ENCODE measurements at places on chromosomes 11 and 22.

DNA sequence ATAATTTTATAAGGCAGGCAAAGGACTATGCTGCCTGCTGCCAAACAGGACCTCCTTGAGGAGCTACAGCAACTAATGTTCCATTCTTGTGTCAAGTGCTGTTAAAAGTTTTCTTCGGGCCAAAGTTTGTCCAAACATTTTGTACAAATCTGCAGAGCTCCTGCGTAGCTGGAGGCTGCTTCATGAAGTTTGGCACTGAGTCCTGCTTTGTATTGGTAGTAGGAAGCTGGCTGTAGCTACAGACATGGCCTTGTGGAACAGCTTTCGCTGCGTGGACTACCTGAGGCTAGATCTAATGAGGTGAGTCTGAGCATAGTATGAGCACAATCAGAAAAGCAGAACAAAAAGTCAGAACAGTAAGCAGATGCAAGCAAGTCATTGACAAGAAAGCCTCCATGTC lies 528.1 kb downstream of the DLG2 start:
- DNase-seq: no peak

- DNase-seq: no peak
Measured at GRCh38 chr11:33704240-33705002, 3.8 kb upstream of the C11orf91 start.

DNA sequence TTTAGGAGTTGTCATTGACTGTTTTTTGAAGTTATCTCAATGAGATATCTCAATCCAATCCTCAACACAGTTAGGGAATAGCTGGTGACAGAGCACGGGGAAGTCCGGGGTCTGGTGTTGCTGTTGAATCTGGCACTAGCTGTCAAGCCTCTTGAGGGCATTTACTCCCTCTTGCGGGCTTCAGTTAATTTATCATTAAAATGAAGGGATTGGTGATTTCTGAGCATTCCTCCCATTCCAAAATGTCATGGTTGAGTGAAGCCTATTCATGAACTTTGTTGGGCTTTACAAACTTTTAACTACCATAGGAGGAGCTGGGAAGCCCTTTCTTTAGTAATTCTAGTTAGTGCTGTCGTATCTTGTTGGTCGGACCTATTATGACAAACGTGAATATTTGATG lies 40.2 kb downstream of the UVRAG start:
- peak; percentile 33 for DNase-seq

GRCh38 chr22:49692499-49693225 lies 135.0 kb downstream of the BRD1 start:
- no peak for DNase-seq

DNA sequence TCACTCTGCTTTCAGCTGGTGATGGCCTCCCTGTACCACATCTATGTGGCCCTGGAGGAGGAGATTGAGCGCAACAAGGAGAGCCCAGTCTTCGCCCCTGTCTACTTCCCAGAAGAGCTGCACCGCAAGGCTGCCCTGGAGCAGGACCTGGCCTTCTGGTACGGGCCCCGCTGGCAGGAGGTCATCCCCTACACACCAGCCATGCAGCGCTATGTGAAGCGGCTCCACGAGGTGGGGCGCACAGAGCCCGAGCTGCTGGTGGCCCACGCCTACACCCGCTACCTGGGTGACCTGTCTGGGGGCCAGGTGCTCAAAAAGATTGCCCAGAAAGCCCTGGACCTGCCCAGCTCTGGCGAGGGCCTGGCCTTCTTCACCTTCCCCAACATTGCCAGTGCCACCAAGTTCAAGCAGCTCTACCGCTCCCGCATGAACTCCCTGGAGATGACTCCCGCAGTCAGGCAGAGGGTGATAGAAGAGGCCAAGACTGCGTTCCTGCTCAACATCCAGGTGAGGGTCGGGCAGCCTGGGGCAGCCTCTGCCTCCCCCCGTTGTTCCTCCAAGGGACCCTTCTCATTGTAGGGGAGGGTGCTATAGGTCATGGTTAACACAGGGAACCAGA lies 5.9 kb downstream of the HMOX1 start:
- no peak for DNase-seq

- no peak for DNase-seq
Measured at GRCh38 chr11:19886498-19886897, 173.9 kb downstream of the NAV2 start.

DNA sequence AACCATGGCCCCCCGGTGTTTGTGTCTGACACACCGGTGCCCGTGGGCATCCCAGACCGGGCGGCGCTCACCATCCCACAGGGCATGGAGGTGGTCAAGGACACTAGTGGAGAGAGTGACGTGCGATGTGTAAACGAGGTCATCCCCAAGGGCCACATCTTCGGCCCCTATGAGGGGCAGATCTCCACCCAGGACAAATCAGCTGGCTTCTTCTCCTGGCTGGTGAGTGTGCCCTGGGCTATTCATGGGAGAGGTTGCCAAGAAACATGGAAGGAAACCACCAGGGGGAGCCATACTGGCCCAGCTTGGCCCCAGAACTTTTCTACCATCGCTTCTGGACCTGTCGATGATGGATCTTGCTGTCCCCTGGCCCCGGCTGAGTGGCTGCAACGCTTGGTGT lies 36.5 kb downstream of the PRDM11 start:
- peak; percentile 47 for DNase-seq

DNA sequence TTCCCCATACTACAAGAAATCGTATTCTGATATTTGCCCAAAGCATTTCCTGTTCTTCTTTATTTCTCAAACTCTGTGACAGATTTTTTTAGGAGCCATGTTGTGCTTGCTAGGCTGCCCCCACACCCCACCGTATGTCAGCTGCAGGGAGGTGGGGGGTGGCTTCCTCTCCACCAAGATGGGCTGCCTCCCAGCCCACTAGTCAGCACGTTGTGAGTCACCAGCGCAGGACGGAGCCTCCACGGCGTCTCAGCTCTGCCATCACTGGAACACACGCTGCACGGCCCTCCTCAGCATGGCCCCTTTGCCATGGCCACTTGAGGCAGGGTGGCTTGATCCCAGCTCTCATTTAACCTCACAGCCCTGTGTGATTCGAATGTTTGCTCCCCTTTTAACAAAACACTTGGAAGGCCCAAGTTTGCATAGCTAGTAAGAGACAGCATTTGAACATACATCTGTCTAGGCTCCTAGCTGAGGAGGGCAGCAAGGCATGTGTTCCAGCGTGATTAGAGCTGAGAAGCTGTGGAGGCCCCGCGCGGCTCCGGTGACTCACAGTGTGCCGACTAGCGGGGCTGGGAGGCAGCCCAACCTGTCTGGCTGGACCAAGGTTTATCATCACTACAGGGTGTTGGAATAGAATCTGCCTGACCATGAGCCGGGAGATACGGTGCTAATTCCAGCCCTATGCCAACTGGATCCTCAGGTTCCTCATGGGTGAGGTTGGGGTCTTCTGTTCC lies 180.7 kb upstream of the NCAM1 start:
- DNase-seq: peak; percentile 59

DNA sequence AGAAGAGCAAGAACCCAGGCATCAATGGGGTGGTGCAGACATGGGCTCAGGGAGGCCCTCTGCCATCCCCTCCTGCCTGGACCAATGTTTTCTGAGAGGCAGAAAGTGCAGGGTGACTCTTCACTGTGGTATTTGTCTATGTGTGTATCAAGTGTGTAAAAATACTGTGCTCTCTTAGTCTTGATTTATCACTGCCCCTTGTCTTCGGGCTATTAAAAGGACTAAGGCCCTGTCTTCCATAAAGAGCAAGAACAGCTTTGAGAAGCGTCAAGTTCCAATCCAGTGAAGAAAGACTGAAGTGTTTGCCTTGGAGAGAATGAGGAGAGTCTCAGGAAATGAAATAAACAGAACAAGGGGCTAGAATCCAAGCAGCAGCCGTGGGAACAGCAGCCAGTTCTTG lies 14.4 kb downstream of the PRSS23 start:
- DNase-seq: no peak

GRCh38 chr22:28442264-28442710 lies 237.4 kb downstream of the TTC28 start:
- DNase-seq: peak; percentile 88

DNA sequence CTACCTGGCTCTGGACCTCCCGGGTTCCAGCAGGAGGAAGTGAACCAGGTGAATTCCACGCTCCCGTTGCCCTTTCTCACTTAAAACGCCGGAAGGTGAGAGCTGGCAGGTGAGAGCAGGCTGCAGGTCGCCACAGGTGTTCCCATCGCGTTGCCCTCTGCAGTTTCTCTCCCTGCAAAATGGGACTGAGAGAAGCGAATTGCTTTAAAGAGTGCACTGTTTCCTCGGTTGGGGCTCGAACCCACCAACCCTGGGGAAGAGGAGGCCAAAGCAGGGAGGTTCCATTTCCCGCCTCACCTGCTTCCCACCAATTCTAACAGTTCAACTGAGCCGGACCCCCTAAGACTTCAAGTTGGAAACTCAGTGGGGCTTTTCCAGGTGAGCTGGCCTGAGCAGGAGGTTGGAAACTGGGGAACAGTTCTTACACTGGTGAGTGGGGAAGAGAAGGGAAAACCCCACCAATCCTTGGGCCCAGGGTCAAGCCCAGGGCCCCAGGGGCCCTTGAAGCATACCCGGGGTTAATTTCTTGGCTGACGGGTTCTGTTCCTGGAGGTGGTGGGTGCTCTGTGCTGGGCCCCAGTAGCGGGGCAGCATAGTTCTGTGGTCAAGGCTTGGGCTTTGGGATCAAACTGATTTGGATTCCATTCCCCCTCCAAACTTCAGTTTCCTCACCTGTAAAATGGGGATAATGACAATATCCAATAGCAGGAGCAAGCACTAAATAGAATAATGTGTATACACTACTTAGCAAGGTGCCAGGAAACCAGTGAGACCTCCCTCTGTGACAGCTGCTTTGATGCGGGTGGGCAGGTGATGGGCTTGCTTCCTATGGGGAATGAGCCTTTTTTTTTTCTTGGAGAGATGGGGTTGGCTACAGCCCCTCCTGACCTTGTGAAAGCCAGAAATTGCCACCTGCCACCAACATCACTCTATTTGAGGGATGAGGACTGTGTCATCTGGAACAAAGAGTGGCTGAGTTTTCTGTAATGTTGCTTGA lies 788 bp downstream of the CD82 start:
- DNase-seq: no peak

DNA sequence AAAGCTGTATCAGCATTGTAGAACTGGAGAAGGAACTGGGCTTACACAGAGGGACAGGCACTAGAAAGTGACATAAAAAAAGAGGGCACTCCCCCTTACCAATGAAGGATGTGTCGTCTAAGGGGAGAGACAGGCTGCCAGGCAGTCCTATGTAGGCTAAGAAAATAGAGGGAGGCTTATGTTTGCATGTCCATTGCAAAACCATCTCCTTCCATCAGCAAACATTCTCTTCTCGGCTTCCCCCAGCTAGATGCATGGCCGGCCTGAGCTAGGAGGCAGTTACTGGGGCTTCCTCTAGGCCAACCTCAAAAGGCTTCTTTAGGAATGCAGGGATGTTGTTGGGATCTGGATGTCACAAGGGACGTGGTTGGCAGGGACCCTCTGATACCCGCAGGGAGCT lies 139.1 kb downstream of the PKNOX2 start:
- no peak for DNase-seq

DNA sequence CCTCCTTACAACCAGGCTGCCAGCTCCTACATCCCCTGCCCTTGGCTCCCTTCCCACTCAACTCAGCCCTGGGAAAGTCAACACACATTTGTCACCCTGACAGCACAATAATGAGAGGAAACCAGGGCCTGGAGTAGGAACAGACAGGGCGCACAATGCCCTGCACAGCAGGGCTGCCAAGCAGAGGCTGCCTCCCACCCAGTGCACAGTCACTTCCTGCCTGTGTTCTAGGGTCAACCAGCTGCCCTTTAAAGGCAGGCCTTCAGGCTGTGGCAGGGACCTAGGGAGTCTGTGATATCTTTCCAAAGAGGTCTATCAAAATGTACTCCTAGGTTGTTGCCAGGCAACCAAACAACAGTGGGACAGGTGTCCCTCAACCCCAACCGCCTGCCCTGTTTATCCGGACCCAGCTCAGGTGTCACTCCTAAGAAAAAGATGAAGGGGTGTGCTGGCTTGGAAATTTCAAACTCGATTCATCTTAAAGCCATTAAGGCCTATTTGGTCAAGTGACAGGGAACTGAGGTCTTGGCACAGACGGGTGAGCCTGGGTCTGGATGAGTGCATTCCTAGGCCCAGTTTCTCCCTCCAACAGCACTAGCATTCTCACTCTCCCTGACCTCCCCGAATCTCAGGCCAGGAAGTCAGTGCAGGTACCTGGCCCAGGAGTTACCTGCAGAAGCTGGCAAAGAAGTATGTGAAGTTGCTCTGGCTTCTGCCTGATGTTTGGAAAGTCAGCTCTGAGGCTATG lies 110.3 kb upstream of the PITPNB start:
- peak; percentile 54 for DNase-seq

GRCh38 chr22:17233348-17234043 lies 14.3 kb upstream of the ADA2 start:
- no peak for DNase-seq

- no peak for DNase-seq
Measured at GRCh38 chr11:5297721-5298323, 3.9 kb downstream of the OR51B4 start.

GRCh38 chr11:13126430-13126829 lies 117.3 kb downstream of the RASSF10 start:
- no peak for DNase-seq

DNA sequence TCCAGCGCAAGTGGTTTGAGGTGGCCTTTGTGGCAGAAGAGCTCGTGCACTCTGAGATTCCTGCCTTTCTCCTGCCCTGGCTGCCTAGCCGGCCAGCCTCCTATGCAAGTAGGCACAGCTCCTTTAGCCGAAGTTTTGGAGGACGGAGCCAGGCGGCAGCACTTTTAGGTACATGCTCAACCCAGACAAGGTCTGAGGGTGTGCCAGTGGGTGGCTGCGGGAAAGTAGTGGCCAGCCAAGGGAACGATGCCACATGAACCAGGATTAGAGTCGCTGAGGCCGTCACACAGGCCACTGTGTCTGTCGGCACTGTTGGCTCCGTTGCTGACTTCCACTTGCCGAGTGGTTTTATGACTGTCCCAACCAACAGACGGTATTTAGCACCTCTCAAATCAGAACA lies 64.8 kb upstream of the YWHAH start:
- no peak for DNase-seq

DNA sequence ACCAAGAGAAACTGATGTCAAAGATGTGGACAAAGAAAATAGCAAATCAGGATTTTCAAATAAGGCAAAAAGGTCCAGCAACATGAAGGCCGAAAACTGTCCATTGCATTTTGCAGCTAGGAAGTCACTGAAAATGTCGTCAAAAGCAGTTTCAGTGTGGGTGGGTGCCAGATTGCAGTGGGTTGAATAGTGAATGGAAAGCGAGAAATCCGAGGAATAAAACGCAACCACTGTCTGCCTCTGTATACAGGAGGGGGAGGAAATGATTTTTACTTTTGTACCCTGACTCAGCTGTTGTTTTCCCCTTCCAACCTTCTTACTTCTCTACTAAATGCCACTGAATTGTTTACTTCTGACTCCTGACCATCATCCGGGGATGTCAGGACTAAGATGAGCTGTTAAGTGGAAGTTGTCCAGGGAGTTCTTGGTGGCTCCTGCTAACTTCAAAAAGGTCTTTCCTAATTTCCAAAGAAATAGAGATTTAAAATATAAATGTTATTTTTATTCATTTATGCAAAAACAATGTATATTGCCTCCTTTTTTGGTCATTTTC lies 64.9 kb upstream of the BIRC3 start:
- no peak for DNase-seq

DNA sequence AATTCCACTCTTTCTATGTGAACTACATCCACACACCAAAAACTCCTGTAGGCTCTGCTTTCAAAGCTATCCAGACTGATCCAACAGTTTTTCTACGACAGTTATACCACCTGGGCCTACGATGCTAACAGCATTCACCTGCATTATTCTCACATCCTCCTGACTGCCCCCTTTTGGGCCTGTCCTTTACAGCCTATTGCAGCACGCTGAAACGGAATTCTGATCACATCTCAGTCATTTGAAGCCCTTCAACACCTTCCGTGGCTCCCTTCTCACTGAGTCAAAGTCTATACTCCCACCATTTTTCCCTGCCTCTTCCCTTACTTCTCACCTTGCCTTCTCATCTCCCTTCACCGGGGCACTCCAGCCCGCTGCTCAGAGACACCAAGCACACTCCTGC lies 791.3 kb upstream of the KIRREL3 start:
- no peak for DNase-seq
